ENCODE measurements at places on chromosomes 6 and 20.

GRCh38 chr6:166306378-166307081 lies 1.7 kb downstream of the PRR18 start:
- no peak for DNase-seq

DNA sequence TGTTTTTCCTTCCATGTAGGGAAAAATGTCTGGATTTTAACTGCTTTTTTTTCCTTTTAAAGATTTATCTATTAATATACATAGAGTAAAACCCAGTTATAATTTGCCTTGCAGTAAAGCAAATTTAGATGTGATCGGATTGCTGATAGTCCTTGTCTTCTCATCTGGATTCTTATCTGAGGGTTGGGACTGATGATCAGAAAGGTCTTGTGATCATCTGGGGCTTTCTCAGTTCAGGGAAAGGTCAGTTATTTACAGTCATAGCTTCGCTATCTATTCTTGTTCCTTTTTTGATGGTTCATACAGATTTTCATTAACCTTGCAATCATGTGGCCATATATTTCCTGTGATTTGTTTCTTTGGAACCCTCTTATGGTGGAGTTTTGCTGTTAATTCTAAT lies 63.8 kb upstream of the CLDN20 start:
- DNase-seq = no peak

GRCh38 chr6:17599877-17600526 lies at the start of gene FAM8A1:
Gene FAM8A1, plus strand, starts transcription at chr6:17600302. Its CDS starts 108 bp downstream, at chr6:17600410.
- peak; percentile 87 for DNase-seq

DNA sequence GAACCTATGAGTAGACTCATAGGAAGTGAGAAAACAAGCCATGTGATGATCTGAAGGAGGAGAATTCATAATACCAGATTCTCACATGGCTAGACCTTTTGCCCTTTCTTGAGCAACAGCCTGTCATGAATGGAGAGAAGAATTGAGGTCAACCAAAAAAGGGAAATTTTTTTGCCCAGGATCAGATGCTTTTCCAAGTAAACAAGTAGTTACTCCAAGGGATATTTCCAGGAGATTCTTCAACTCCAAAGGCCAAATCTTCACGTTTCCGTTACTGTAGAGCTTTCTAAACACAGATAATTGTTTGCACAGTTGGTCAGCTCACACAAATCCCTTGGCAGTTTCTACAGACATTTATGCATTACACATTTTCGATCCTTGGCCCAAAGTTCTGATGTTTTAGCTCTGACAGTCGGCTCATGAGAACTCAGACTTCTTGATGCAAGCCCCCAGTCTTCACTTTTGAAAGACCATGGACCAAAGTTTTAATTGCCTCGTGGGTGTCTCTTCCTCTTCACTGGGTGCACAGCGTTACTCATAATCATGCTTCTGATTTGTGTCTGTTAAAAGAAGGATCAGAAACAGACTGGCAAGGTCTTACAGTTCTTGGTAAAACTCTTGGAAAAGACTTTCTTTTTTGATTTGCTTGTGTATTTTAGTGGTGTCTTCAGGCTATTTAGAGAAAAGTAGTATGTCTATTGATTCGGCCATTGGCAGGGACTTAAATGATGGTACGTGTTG lies 115.0 kb downstream of the TSHZ2 start:
- no peak for DNase-seq

DNA sequence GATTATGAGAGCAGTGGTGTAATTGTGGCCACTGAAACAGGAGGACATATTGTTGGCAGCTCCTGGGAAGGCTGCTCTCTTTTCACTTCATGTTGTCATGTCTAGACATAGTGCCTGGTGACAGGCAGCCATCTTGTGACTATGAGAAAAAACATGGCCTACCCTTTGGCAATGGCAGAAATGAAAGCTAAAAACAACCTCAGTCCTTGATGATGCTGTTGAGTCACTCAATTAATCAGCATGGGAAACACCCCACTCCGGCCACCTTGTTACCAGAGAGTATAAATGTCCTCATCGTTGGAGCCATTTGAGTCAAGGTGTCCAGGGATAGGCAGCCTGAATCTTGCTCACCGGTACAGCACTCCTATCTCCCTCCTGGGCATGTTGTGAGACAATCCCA lies 31.2 kb upstream of the HMGA1 start:
- no peak for DNase-seq

GRCh38 chr6:18410412-18410811 lies 23.3 kb downstream of the RNF144B start:
- no peak for DNase-seq

DNA sequence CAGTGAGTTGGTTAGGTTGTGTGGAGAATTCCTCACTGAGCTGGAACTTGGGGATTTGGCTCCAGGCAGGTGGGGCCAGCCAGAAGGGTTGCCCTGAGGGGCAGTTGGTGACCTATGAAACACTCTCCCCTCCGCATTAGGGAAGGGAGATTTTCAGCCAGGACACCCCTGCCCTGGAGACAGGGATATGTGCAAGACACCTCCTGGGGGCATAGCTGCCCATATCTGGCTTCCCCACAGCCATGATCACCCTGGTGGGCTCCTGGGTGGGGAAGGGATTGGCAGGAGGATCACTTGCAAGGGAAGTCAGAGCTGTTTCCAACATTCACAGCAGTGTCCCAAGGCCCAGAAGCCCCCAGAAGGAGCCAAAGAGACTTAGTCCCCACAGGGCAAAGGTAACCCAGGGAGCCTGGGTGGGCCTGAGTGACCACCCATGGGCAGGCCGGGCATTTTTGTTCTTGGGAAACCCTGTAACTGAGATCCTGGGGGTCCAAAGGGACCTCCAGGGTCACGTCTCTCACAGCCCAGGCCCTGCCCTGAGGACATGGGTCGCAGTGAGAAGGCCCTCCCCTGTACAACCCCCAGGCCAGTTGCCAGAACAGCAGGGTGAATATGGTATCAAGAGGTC lies 145.8 kb downstream of the MRPL14 start:
- no peak for DNase-seq

- DNase-seq = no peak
Measured at GRCh38 chr6:135850882-135851281, 619 bp upstream of the PDE7B start.

DNA sequence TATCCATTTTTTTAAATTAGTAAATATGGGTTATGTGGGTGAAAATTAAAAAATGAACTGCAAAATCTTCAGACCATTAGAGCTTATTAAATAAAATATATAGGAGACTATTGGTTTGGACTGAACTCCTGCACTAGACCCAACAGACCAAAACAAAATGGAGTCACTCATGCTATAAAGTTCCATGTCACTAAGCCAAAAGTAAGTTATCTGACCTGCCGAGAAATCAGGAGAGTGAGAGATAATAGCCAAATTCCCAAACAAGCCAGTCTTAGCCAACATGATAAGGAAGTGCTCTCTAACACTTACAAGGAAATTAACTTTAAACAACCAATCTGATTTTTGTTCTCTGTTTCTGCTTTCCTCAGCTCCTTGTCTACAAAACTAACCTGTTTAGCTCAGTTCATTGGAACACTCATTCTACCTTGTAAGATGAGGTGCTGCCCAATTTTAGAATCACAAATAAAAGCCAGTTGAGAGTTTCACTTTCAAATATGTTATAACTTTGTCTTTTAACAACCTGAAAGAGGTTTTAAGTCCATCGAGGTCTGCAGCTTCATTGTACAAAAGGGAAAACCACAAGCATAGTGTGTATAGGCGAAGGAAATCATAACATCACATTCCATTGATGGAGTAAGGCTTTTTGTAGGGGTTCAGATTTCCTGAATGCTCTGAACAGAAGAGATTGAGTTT lies 220.5 kb downstream of the TENT5A start:
- no peak for DNase-seq

DNA sequence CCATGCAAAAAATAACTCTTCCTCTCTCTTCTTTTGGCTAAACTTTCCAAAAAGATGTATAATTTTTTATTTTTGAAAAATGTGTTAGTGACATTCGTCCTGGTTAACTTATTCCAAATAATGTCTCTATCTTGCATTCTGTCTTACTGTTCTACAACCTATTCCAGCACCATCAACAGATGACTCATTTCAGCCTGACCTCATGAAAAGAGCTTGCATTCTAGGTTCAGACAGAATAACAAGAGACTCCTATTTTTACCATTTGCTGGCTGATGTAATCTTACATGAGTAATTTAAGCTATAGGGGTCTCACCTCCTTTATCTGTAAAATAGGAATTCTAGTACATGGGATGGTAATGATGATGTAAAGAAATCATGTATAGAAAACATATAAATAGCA lies 109.0 kb downstream of the FUT9 start:
- DNase-seq = no peak

DNA sequence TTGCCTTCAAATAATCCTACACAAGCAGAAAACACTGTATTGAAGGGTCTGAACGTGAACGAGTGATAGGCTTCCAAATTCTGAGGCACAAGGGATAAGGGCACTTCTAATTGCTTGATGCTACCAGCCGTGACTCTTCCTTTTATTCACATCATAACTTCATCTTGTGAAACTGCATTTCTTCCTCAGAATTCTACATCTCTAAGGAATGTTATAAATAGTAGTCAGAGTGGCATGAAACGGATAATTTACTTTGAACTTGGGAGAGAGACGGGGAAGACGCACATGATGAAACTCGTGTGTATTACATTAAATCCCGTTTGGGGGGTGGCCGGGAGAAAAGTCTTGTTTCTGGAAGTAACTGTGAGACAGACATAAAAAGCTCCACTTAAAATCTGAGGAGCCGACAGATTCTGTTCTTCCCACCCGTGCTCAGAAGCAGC lies 754 bp downstream of the HDDC2 start:
- no peak for DNase-seq

GRCh38 chr6:161373905-161374451 lies 100.1 kb upstream of the AGPAT4 start:
- no peak for DNase-seq

DNA sequence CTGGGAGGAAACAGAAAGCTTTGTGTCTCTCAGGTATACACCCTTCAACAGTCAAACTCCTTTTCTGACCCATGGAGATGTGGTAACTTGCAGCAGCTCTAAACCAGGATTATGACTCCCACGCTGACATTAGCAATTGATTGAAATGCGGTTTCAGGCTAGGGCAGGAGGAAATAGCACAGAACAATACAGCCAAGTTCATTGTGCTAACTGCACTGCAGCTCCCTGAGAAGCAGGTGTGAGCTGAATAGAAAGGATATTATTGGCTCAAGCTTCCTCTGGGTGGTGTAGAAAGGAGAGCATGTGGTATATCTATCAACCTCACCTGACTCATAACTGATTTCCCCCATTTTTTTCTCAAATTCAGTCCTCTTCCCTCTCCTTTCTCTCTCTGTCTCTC lies 612.3 kb upstream of the BTBD3 start:
- DNase-seq = no peak

DNA sequence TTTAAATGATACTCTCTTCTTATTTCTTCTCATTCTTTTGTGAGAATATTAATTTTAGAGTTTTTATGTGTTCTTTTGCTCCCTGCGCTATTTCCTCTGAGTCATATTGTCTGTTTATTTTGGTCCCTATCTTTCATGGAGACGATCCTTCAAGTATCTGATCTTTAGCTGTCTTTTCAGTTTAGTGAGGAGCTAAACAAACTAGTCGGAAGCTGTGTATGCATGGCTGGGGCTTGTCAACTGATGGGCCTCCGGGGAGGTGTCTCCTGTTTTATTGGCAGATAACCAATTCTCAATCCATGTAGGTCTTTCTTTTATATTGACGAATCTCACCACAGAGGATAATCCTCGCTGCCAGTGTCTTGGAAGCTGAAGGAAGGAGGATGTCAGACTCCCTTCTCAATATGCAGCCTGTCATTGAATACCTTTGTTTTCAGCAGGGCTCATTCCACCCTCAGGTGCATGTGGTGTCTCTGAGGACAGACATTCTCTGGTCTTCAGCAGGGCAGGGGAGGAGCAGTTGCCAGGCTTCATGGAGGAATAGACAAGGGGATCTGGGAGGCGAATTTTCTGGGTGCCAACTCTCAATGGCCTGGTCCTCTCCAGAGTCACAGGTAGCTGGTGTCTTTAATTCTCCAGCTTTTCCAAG lies 64.9 kb downstream of the RNF182 start:
- no peak for DNase-seq

DNA sequence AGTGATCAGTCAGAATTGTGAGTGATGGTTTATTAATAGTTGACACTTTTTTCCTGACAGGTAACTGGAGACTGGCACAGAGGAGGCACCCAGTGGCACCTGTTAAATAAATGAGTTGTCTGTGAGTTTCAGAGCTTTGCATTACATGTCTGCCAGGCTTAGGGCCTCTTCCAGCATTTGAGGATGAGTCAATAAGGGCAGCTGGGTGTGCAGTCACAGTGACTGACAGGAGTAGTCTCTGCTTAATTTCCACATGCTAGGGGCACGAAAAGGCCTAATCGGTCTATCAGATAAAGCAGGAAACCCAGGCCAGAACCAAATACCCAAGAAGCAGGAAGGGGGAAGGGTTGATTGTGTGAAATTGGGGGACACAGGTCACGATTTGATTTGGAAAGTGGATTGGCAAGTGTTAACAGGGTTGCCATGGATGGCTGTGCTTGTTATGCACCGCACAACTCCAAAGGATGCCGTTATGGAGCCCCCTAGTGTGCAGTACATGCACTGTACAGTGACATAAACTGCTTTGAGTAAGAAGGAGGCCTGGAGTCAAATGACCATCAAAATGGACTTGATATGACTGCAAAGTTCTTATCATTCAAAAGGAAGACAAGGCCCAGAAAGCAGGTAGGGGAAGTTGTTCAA lies 111.9 kb upstream of the GGTLC1 start:
- DNase-seq = peak; percentile 18

DNA sequence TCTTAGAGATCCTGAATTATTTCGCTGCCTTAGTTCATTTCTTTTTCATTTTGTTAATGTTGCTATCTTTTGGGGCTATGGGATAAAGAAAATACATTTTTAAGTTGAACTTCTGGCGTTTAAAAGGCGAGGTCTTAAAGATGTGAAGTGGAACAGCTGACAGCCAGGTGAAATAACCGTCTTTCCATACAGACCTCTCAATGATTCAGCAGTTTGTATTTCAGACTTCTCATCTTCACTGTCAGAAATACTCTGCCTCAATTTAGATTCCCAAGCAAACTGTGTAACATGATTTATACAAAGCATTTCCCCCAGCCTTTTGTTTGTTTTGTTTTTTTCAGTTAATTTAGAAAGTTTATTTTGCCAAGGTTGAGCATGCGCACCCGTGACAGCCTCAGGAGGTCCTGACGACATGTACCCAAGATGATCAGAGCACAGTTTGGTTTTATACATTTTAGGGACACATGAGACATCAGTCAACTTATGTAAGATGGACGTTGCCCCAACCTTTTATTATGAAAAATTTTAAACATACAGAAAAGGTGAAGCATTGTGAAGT lies 40.0 kb downstream of the SLC9A8 start:
- no peak for DNase-seq

DNA sequence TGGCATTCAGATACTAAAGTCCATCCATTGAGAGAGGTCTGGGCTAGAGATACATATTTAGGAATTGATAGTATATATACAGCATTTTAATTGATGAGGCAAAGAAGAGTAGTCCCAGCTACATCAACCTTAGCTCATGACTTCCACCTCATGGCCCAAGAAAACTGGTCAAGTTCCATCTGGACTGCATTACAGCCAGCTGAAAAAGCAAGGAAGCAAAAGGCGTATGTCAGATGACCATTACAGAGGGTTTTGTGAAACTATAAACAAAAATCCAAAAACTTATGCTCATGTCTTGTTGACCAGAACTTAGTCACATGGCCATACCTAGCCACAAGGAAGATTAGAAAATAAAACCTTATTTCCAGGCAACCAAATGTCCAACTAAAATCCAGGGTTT lies 46.8 kb upstream of the RNF146 start:
- no peak for DNase-seq

- peak; percentile 2 for DNase-seq
Measured at GRCh38 chr6:166998256-166999144, 697 bp upstream of the CEP43 start.

GRCh38 chr6:27507041-27507956 lies 34.4 kb upstream of the ZNF184 start:
- no peak for DNase-seq
